ENCODE measurements at places on chromosomes 7 and 10.

- no peak for DNase-seq
Measured at GRCh38 chr10:112967200-112967599, 17.2 kb downstream of the TCF7L2 start.

DNA sequence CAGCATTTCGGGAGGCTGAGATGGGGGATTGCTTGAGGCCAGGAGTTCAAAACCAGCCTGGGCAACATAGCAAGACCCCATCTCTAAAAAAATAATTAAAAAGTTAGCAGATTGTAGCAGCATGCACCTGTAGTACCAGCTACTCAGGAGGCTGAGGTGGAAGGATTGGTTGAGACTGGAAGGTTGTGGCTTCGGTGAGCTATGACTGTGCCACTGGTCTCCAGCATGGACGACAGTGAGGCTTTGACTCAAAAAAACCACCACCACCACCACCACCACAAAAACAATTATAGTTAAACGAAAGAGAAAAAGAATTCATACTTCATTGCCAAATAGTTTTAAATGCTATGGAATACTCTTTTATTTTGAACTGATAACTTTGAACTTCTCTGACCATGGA, 63.4 kb downstream of the VTI1A start:
- DNase-seq: no peak

GRCh38 chr7:108004220-108005142, 1.5 kb upstream of the LAMB1 start:
- DNase-seq: no peak

DNA sequence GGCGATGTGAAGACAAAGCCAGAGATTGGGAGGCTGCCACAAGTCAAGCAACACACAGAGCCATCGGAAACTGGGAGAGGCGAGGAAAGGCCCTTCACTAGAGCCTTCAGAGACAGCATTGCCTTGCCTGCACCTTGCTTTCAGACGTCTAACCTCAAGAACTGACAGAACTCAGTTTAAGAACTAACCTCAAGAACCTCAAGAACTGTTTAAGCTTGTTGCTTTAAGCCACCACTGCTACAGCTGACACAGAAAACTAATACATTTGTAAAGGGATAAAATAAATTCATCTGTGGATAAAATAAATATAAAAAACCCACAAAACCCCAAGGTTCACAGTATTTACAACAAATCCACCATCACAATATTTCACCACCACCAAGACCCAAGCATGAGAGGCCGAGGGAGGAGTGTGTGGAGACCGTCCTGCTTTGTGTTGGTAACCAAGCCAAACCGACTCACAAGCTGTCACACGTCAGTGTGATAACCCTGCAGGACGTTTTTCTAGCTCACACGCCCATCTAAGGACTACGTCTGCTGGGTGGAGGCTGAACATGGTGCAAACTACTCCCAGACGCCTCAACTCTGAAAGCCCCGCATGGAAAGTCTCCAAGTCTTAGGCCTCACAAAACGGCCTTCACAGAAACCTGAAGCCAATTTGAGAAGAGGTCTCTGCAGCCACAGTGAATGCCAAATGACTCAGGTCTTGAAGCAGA, 116.8 kb downstream of the ABLIM1 start:
- DNase-seq: no peak

GRCh38 chr10:101851411-101852116, 8.0 kb upstream of the KCNIP2 start:
- DNase-seq: no peak

GRCh38 chr7:125299003-125299765, 369.6 kb upstream of the POT1 start:
- DNase-seq: no peak

GRCh38 chr10:16011548-16011947, 151.2 kb upstream of the MINDY3 start:
- DNase-seq: no peak

DNA sequence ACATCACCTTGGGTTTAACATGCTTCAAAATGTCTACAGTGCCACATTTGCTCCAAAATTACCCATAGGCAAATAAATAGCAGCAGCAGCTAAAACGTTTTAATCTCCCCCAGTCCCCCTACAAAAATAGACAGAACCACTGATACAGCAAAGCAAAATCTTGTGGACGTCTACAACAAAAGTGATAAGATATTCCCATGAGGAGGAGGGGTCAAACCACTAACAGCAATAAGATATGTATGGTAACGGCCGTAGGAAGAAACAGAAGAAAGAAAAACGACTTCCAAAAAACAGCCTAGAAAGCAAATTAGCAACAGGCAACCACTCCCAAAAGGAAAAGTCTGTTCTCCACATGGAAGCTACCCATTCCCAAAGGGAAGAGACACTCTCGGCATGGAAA, 34.5 kb upstream of the ST8SIA6 start:
- no peak for DNase-seq

DNA sequence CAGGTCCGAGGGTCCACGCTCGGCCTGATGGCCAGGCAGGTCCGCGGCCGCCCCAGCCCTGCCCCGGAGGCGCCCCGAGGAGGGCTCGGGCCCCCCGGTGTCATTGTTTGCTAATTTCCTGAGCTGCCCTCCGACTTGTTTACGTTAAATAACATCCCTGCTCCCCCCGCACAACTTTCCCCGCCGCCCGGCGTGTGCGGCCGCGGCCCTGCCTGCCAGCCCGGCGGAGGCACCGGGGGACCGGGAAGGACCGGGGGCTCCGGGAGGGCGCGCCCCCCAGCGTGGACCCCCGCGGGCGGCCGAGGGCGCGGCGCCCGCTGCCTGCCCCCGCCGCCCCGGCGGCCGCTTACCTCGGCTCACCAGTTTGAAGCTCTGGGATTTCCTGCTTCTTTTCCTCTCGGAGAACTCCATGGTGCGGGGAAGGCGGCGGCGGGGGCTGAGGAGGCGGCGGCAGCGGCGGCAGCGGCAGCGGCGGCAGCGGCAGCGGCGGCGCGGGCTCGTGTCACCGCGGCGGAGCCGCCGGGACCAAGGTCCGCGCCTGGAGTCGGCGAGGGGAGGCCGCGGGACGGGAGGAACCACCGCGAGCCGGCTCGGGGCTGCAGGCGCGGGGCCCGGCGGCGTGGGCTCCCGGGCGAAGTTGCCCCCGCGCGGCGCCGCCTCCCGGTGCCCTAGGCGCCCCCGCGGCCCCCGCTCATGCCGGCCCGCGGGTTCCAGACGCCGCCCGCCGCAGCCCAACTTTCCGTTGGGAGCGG, 515 bp downstream of the BEND7 start:
- peak; percentile 16 for DNase-seq

GRCh38 chr10:119246862-119247549, 39.6 kb downstream of the GRK5 start:
- no peak for DNase-seq

- DNase-seq: no peak
Measured at GRCh38 chr7:73340514-73340913, 12.6 kb downstream of the FKBP6 start.

- DNase-seq: no peak
Measured at GRCh38 chr7:4659551-4660286, 22.4 kb upstream of the FOXK1 start.

DNA sequence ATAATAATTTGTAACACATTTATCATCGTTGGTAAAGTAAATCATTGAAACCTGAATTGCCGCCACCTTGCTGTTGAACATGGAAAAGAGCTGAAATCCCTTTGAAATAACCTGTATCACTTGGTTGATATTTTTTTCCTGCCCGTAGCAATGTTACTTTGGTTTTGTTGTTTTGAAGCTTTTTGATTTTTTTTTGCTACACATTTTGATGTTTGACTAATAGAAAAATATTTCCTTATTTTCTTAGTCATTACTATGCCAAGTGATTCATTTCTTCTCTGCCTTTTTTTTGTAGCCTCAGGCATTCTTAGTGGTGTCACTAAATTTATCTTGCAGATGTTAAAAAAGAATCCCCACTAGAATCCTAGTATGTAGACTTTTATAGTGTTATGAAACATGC, 235.1 kb upstream of the MEOX2 start:
- no peak for DNase-seq

- no peak for DNase-seq
Measured at GRCh38 chr10:12396093-12396492, 46.7 kb downstream of the CAMK1D start.

GRCh38 chr10:33057620-33058019, 99.6 kb upstream of the ITGB1 start:
- no peak for DNase-seq

GRCh38 chr7:17651863-17652385, 288.4 kb downstream of the SNX13 start:
- DNase-seq: no peak

DNA sequence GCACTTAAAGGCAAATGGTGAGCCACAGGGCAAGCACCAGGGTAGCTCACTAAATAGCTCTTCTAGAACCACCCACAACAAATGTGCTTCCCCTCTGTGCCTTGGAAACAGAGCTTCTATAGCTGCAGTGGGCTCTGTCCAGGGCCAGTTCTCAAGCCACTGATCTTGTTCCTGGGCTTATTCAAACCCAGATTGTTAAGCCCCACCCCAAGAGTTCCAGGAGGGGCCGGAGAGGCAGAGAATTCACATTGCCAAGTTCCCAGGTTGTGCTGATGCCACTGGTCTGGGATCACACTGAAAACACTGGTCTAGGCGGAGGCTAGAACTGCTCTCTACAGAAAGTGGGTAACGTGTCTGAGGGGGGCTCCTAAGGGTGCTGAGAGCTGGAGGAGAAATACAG, 15.4 kb upstream of the KDM7A start:
- no peak for DNase-seq

DNA sequence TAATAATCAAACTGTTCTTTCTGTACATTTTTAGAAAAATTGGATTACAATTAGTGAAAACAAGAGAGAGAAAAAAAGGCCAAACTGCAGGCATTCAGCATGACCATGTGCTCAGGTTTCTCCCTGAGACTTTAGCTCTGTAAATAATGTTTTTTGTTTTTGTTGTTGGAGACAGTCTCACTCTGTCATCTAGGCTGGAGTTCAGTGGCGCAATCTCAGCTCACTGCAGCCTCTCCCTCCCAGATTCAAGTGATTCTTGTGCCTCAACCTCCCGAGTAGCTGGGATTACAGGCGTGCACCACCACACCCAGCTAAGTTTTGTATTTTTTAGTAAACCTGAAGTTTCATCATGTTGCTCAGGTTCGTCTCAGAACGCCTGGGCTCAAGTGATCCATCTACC, 23.0 kb downstream of the BZW2 start:
- DNase-seq: no peak

GRCh38 chr10:21280971-21281572, 244.4 kb downstream of the SKIDA1 start:
- DNase-seq: no peak

DNA sequence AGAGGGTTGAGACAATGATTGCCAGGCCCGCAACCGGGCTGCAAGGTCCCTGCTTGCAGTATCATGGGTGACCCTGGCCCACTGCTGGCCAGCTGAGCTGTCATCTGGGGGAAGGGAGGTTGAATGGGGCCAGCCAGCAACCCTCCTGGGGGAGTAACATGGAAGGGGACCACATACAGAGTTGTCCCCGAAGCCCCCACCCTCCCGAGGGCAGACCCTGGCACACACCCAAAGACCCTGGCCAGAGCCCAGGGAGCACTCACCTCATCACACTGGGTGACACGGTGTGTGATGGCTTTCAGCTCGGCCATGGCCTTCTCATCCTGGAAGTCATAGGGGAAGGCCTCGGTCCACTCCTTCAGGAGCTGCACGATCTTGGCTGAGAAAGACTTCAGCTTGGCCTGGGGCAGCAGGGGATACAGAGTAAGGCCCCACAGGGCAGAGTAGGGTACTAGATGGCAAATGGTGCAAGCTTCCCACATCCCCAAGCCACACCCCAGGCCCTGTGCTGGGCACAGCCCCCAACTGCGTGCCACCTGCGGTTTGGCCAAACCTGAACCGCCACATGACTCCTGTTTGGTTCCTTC, 63.4 kb downstream of the CSGALNACT2 start:
- peak; percentile 36 for DNase-seq

- peak; percentile 43 for DNase-seq
Measured at GRCh38 chr7:114922652-114923402, 933 bp downstream of the MDFIC start.

DNA sequence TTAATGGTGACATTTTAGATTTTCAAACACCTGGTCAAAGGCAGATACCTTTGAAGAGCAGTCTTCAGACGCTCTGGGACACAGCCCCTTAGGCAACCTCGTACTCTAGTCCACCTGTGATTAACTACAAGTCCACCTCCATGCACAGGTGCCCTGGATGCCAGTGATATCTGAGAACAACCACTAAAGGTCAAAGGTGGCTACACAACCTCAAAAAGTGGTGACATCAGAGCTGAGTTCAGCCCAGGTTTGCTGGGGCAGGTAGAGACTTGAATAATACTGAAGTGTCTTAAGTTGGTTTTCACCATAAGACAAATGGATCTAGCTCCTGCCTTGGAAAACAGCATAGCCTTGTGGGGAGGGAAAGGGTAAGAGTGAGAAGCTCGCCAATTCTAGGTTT, 143.4 kb upstream of the ADO start:
- DNase-seq: no peak

- DNase-seq: no peak
Measured at GRCh38 chr7:40584667-40585433, 450.0 kb downstream of the SUGCT start.

DNA sequence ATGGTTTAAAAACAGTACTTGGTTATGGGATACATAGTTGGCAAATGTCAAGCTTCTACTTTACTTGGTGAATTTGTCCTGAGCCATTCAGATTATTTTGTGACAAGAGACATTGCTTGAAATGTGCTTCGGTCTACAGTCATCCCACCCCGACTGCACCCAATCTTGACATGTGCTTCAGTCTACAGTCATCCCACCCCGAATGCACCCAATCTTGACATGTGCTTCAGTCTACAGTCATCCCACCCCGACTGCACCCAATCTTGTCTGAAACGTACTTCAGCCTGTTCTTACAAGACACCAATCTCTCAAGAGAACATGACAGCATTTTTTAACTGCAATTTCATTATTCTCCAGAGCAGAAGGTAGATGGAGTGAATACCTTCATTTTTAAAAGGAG, 47.8 kb downstream of the PRKCQ start:
- no peak for DNase-seq

DNA sequence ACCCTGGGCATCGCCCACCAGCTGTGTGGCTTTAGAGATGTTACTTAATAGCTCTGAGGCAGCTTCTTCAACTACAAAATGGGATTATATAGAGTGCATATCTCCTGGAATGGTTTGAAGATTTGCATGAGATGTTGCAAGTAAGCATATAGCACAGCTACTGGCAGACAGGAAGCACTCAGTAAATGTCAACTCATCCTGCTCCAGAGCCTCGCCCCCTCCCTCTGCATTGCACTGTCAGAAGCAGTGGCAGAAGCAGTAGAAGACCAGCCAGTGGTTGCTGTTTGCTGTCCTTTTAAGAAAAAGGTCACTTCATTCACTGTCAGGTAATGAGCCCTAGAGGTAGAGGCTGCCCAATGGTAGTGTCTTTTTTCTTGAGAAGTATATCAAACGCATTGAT, 180.0 kb upstream of the GHITM start:
- peak; percentile 26 for DNase-seq
